ENCODE measurements at places on chromosomes 7 and 10.

GRCh38 chr10:14556285-14556956 is 218.3 kb downstream of the FAM107B start:
- DNase-seq: no peak

- DNase-seq: peak; percentile 81
Observed at GRCh38 chr7:28955718-28956607, 2.2 kb downstream of the TRIL start.

DNA sequence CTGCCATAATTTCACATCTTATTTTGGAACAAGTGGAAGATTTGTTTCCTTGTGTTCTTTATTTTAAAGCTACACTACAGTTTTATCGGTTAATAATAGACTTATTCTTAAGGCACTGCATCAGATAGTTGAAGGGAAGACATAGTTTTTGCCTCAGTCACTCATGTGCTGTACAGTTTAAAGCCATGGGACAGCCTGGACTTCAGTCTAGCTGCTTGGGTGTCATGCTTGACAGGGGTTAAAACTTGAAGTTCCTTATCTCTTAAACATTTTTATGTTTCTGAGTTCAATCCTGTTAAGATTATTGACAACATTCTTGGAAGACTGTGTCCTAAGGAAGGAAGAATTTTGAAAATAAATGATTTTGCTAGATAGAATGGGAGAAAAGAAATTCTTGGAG is 49.7 kb downstream of the PPP1R9A start:
- DNase-seq: no peak

- no peak for DNase-seq
Observed at GRCh38 chr10:72323771-72324191, 30.9 kb downstream of the DNAJB12 start.

DNA sequence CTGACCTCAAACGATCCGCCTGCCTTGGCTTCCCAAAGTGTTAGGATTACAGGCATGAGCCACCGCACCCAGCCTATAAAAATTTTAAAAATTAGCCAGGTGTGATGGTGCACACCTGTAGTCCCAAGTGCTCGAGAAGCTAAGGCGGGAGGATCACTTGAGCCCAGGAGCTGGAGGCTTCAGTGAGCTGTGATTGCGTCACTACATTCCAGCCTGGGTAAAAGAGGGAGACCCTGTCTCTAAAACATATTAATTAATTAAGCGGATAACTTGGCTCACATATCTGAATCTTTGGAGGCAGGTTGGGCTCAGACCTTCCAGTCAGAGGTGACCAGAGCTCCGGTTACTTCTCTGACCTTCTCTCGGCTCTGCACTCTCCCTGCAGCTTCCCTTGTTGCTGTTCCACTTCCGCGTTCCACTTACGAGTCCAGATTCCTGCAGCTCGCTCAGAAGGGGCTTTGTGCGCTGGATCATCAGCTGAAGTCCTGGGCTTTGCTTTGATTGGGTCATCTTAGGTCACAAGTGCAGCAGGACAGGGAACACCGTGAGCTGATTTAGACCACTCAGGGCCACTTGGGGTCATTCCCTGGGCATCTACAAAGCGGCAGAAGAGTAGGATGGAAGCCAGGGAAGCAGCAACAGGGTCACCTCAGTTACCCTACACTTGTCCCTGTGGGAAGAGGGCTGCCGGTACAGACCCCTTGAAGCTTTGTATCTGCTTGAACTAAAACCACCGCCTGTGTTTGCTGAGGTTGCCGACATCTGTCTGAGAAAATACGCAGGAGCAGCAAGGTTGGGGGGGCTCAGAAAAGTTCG is 2.0 kb upstream of the ARPC1B start:
- DNase-seq: no peak

DNA sequence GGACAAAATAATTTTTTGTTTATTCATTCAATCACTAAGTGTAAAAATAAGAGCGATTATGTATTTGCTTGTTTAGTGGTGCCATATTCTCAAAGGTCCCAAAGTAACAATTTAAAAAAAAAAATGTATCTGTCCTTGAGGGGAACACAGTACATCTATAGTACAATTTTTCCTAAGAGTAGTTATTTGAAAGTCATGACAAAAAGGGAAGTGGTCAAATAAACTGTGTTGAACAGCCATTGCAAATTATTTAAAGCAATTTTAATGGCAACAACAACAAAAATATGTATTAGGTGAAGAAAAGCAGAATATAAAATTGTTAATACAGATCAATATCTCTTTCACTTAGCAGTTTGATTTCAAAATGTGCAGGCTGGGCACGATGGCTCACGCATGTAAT is 943.5 kb downstream of the CNTNAP2 start:
- DNase-seq: no peak

GRCh38 chr7:133081119-133081598 is 731 bp downstream of the CHCHD3 start:
- DNase-seq: peak; percentile 26

DNA sequence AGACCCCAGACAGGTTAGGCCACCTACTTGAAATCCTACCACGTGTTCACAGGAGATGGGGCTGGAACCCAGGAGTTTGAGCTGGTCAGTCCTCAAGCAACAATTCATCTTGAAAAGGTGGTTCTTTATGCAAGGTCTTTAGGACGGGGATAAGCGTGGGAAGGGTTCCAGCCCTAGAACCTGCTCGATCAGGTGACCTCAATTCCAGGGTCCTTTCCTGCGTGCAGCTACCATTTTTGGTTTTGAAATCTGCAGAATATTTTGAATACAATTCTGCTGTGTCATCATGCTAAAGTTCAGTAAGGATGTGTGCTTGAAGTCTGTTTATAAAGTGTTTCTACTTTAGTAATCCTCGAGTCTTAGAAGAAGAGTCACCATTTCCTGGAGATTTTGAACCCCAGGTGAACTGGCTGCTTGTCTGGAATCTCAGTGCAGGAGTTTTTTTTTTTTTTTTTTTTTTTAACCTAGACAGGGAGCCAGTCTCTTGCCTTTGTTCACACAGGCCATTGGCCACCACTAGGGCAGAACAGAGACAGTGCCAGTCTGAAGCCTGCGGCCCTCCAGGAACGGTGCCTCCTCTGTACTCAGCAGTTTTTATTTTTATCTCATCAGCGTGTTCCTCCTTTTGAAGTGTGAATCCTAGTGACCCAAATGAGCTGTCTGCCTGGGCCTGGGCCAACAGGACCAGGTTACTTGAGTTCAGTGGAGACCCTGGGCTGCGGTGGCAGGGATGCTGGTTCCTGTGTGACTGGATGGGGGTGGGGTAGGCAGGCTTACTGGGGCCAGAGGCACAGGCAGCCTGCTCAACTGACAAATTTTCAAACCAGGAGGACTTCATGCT is 54.6 kb downstream of the EEPD1 start:
- peak; percentile 54 for DNase-seq

- no peak for DNase-seq
Observed at GRCh38 chr10:103897241-103897774, 20.7 kb downstream of the STN1 start.

- no peak for DNase-seq
Observed at GRCh38 chr10:1243486-1244234, 187.5 kb downstream of the WDR37 start.

- no peak for DNase-seq
Observed at GRCh38 chr10:58857251-58857805, 319.1 kb upstream of the PHYHIPL start.

GRCh38 chr7:47404010-47404409 is 177.9 kb downstream of the TNS3 start:
- no peak for DNase-seq

GRCh38 chr10:28429573-28430216 is 103.2 kb upstream of the WAC start:
- DNase-seq: no peak

DNA sequence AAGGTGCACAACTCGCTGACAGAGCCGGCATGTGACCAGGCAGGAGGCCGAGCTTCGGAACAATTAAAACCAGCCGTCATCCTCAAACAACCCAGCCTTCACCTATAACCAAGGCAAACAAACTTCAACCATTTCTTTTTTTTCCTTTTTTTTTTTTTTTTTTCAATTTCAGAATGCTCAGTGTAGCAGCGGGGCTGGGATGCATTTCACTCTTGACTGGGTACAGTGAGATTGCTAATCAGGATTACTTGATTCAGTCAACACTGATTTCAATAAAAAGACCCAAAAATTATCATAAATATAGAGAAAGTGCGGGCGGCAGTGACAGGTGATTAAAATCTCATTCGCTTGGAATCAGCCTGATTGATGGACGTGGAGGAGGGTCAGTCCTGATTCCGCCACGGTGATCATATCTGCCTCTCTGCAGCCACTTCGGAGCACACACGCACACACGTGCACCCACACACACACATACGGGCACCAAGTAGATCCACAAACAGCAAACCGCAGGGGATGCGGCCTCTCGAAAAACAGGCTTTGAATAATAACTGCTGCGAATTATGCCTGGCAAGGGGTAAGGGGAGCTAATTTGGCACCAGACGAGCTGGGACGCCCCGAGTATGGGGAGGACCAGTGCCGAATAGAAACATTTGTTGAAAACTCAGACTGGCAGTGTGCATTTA is 31.2 kb downstream of the EBF3 start:
- peak; percentile 1 for DNase-seq

GRCh38 chr10:99775850-99776249 is 6.6 kb upstream of the ABCC2 start:
- no peak for DNase-seq

DNA sequence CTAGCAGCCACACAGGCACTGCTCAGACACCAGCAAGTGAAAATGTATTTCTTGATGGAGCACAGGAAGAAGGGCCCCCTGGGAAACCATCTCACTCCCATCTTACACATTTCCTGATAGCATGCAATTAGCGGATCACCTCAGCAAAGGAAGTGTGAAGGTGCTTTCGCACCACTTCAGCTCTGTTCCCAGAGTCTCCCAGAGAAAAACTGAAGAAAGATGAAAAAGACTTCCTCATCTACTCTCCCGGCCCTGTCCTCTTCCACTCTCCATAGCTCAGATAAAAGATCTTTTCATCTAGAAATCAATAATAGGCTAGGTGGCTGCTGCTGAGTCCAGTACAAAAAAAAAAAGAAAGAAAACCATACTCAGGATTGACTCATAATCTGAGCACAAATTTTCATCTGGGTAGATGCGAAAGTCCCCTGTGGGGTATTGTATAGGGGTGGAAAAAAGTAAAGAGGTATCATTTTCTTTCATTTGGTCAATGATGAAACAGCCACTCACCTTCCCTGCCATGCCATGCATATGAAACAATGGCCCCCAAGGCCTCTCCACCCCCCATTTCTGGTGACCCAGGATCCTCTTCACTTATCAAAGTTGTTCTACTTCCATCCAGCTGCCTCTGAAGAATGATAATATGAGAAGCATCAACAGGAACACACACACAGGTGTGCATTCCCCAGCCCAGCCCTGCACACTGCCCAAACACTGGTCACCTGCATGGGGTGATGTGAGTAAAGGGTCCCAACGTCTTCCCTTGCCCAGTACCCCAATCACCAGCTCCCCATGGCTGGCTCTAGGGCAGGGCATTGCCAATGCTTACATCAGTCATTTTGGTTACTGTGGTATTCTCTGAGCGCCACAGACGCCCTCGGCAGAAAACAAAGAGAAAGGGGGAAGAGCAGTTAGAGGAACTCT is 48.8 kb upstream of the DGKI start:
- no peak for DNase-seq

- DNase-seq: no peak
Observed at GRCh38 chr7:121341933-121342332, 13.1 kb downstream of the WNT16 start.

- DNase-seq: no peak
Observed at GRCh38 chr7:37236906-37237305, 211.8 kb downstream of the ELMO1 start.

DNA sequence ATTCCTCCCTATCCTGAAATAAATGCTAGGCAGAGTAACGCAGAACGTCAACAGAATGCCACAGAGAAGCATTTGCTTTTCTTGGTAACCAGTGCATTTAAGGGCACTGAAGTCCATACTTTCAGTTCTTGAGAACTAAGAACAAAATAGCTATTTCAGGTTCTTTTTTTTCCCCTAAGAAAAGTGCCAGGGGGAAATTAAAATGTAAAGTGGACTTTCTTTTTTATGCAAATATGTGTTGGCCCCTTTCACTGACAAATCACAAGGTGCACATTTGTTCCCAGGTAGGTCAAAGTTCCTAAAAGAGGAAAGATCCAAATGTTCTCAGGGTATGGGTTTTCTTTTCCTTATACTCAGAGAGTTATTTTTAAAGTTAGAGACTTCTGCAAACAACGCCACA is 151.5 kb downstream of the HPSE2 start:
- DNase-seq: no peak

- no peak for DNase-seq
Observed at GRCh38 chr7:150737265-150738055, at the start of gene GIMAP5. GIMAP5 (plus strand) TSS chr7:150737418; CDS start chr7:150740885, 3,467 bp downstream.

GRCh38 chr7:132551886-132552285 is 24.4 kb downstream of the PLXNA4 start:
- no peak for DNase-seq

DNA sequence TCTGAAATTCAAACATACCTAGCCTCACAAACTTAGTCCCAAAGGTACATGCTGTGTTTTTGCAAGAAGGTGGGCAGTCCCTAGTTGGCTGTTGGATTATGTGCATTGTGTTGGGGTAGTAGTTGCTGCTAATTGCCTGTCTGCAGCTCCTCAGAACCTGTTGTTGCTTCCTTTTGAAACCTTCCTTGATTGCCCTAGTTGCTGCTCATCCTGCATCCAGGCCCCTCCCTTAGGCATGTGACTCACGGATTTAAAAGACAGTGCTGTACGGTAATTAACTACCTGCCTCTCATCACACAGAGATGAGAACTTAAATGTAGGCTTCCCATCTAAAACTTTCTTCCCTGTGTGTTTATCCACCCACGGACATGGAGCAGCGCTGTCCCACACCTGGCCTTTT is 67.7 kb downstream of the BMPR1A start:
- DNase-seq: no peak

- no peak for DNase-seq
Observed at GRCh38 chr7:121020989-121021969, 32.8 kb downstream of the CPED1 start.

GRCh38 chr10:103855424-103855823 is at the start of gene SH3PXD2A:
SH3PXD2A (minus strand) TSS chr10:103855576; CDS start chr10:103855266, 310 bp downstream.
- DNase-seq: peak; percentile 46

DNA sequence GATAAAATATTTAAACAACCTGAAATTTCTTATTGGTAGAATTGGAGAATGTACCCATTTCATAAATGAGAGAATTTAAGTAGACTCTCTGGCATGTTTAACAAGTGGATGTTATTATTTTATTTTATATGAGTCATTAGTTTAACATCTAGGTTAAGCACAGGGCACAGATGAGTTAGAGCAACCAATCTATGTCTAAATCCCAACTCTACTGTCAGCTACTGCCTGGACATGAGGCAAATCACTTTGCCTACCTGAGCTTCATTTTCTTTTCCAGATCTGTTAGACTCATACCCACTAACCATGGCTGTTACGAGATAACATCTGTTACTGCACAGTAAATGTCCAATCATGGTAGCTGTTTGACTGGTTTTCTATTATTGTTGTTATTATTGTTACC is 251.1 kb downstream of the INHBA start:
- DNase-seq: no peak

DNA sequence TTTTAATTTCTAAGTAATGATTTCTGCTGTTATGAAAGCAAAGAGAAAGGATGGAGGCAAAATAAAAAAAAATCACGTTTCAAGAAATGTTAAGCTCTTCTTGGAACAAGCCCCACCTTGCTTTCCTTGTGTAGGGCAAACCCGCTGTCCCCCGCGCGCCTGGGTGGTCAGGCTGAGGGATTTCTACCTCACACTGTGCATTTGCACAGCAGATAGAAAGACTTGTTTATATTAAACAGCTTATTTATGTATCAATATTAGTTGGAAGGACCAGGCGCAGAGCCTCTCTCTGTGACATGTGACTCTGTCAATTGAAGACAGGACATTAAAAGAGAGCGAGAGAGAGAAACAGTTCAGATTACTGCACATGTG is 2.4 kb downstream of the ADRB1 start:
- no peak for DNase-seq

- DNase-seq: no peak
Observed at GRCh38 chr7:129642871-129643549, 31.5 kb downstream of the NRF1 start.
